Umbilical cord (tissue), 2 donors: ENCODE measurements at places on chromosomes 5 and 9.

- DNase-seq = no peak
These were observed 23.3 kb upstream of the SUSD3 start for GRCh38 chr9:93035106-93035660.

GRCh38 chr5:133637206-133637605 lies 24.9 kb upstream of the FSTL4 start:
- no peak for DNase-seq

GRCh38 chr9:134644725-134645606 lies 3.4 kb downstream of the COL5A1 start:
- DNase-seq = peak; percentile 97

DNA sequence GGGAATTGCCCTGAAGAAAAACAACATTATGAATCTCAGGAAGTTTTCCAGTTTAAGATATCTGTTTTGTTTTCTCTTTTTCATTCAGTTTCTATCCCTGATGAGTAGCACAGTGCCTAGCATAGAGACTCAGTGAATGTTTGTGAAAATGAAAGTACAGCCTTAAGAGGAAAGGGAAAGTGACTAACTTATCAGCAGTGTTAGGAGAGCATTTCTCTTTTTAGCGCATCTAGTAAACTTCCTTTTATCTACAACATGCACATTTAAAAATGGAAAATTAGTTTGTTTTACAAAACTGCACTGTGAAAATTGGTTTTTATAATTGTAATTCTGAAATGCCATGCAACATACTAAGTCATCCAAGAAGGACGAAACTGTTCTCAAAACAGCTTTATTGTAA lies 110.8 kb downstream of the SMARCA2 start:
- DNase-seq = no peak

- no peak for DNase-seq
These were observed 54.2 kb upstream of the NCS1 start for GRCh38 chr9:130117816-130118632.

- DNase-seq = no peak
These were observed 408.8 kb upstream of the ACTBL2 start for GRCh38 chr5:57891443-57891842.

DNA sequence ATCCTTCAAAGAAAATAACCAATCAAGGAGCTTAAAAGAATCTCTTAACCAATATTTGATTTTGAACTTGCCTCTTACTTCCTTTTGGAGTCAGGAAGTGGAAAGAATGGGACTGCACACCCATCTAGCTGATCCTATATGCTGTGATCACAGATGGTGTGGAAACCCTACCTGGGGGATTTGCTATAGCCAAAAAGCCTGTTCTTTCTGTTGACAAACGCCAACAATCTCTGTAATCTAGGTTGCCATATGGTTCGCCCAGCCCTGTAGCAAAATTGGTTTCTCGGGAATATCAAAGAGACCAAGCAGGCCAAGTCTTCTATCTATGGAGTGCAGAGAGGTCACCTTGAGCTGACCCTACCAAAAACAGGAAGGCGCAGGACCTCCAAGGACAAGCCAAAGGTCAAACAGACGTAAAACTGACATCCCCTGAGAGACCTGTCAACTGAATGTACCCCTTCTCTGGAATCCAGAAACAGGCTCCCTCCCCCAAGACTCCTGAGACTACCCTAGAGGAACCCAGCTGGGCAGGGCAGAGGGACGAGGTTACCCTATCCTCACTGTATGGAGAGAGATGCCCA lies 19.4 kb downstream of the NRG2 start:
- DNase-seq = no peak

GRCh38 chr5:178280631-178281030 lies 48.0 kb upstream of the PHYKPL start:
- DNase-seq = peak; percentile 18

DNA sequence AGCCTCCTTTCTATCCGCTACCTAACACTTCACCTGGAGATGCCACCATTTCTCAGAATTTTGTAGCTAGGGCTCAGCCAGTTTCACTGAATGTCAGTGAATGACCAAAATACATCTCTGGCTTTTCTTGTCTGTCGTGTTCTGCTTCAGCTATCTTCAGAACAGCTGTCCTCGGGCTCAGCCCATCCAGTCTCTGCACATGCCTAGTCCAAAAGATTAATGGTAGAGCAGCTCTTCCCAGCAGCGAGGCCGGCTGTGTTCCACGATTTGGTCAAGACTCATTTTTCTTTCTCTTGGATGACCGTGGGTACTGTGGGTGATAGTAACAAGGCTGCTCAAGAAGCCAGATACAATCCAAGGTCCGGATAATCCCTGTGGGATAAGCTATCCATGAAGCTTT lies 342.8 kb downstream of the GABRG2 start:
- DNase-seq = peak; percentile 77
